ENCODE measurements at places on chromosomes 6 and 20.

DNA sequence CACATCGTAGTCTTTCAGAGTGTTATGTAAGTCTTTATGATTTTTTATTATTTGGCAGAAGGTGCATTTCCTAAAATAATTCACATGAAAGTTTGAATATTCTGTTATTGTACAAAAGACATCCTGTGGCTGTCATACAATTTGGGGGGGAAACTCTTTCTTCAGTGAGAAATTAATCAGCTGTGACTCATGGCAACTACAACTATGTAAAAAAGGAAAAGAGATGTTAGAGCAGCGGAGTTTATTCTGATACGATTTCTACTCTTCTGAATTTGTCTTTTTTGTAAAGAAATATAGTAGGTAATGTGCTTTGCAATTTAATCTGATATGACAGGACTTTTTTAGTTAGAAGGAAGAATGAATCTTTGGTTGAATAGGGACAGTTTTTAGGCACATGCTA is 14.2 kb downstream of the COL19A1 start:
- no peak for DNase-seq

GRCh38 chr6:680251-680650 is 12.7 kb downstream of the EXOC2 start:
- no peak for DNase-seq

- DNase-seq, result no peak
These were observed 10.8 kb upstream of the GNRH2 start for GRCh38 chr20:3032624-3033023.

DNA sequence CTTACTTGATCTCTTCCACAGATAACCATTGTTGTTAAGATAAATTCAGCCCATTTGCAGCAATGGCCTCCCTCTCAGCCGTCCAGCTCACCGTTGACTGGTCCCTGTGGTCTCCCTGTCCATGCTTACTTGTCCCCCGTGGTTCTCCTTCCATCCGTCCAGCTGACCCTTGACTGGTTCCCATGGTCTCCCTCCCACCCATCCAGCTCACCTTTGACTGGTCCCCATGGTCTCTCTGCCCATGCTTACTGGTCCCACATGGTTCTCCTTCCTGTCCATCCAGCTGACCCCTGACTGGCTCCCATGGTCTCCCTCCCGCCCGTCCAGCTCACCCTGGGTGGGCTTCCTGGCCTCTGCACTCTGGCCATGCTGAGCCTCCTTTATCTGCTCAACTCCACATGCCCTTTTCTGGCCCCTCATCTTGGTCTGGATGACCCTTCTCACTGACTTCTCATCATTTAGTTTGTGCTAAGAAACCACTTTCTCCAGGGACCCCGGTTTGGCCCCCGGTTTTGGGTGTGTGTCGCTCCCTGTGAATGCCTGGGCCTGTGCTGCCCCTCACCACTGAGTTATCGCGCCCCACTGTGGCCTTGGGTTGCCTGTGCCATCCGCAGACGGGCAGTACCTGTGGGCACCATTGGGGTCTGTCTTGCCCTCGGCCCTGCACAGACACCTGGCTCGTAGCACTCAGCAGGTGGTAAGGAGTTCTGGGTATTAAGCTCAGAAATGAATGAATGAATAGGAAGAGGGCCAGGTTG is 146.4 kb downstream of the ERMARD start:
- no peak for DNase-seq

- DNase-seq, result no peak
These were observed at the start of gene MAFB for GRCh38 chr20:40689100-40689942. Gene MAFB, minus strand, starts transcription at chr20:40689236. Its CDS starts 386 bp downstream, at chr20:40688850.

DNA sequence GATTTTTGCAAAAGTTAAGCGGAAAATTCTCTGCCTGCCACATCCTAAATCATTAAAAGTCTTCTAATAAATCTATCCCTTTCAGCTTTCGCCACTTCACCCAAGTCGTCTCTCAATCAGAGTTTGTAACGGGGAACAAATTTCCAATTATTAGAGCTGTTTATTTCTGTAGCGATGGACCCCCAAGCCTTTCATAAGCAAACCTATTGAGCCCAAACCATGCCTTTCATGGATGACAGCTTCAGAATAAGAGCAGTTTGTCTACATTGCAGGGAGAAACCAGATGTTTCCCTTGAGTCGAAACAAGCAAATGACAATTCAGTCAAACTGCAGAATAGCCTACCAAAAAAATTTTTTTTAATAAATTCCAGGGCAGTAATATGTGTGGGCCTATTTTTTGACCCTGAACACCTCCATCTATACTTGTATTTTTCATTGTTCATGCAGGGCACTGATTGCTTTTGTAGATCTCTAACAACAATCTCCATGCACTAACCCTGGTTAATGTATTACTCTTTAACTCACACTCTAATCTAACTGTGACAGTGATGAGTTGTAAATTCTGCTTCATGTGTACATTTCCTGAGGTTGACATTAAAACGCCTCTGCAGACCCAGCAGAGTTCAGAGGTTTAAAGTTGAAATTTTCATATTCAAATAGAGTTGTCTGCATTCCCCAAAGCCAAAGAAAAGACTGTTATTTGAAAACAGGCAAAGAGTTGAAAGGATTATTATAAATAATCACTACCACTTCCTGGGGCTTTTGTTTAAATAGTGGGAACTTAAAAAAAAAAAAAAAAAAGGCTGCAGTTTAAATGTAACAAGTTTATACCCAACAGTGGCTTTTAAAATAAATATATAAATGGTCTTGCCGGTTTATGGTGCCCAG is 64.5 kb downstream of the ATP9A start:
- no peak for DNase-seq

GRCh38 chr20:58675146-58675584 is 17.4 kb upstream of the NPEPL1 start:
- DNase-seq, result no peak

DNA sequence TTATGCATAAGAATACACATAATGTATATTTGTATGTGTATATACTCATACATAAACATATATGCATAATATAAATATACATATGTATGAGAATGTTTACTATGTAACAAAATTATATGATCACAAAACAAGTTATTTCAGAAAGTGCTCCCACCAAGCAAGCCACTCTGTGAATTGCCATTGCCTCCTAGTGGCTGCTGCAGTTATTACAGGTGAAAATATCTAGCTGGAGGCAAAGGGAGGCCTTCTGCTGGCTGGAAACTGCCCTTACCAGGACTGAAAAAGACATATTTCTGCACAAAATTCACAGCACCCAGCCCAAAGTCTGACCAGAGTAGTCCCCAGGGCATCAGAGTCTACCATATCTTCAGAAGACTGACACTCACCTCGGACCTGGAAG is 14.4 kb upstream of the ADAM33 start:
- no peak for DNase-seq

DNA sequence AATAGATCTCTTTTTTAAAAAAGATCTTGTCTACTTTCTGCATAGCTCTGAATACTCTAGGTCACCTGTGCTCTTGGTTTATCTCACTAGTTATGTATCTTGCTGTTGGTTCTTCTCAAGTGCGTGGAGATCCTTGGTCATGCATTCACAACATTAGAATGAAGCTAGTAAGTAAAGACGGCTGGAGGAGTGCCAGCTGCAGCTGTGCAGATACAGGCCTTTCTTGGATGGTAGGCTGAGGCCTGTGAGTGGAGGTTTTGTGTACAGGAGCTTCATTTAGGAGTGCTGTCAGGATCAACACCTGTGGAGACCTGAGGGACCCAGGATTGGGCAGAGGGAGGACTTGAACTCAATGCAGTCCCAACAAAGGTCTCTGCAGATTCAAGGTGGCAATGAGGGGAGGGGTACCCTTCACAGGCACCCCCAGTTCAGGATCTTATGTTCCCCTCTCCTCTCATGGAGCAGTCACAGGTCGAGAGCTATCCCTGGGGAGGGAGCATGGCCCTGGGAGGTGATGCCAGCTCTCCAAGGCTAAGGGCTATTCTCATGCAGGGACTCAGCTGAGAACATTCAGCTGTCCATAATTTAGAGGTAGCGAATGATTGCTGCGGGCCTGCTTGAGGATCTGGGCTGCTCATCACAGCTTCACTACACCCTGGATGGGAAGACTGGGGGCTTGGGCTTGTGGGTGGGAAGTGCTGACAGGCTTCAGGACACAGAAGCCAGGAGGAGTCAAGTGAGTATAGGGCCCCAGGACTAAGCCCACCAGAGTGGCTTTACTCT is 98.9 kb upstream of the ENPP5 start:
- DNase-seq, result no peak

DNA sequence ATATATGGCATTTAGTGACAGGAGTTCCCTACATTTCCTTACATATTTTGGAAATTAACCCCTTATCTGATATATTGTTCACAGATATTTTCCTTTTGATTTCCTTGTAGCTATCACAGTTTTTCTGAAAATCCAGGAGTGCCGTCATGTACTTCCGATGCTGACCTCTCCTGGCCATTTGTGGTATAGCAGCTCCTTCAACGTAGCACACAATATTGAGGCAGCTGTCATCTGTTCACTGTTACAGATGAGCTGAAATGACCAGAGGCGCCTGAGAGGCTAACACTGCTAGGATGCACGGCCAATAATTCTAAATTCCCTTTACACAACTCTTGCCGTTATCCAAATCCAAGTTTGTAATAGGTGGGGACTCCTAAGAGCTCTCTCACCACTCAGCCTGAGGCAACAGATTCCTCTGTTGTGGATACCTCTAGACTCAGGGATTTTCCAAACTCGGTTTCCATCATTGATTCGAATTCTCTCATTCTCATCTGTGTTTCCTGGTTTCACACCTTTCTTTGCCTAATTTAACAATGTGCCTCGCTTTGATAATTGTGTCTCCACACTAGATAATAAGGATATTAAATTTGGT is 53.0 kb downstream of the MMUT start:
- peak; percentile 11 for DNase-seq

DNA sequence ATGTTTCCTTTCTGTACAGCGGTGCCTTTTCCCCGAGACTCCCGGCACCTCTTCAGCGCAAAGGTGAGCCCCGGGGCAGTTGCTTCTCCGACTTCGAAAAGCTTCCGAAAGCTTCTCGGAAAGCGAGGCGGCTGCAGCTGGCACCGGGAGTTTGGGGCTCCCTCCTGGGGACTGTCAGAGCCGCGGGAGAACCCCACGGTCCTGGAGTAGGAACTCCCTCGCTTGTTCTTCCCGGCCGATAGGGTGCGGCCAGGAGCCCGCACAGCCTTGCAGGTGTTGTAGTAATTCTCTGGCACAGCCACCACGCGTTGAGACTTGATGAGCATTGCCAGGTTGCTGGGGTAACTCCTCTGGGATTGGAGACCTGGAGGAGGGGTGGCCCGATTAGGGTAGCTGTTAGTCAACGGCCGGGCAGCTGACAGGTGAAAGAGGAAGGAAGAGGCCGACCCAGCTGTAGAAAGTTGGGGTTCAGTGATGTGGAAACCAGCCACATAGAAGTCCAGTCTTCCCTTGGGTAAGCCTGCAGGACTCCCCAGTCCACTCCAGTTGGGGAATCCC is 721 bp downstream of the KDM1B start:
- DNase-seq, result peak; percentile 8

DNA sequence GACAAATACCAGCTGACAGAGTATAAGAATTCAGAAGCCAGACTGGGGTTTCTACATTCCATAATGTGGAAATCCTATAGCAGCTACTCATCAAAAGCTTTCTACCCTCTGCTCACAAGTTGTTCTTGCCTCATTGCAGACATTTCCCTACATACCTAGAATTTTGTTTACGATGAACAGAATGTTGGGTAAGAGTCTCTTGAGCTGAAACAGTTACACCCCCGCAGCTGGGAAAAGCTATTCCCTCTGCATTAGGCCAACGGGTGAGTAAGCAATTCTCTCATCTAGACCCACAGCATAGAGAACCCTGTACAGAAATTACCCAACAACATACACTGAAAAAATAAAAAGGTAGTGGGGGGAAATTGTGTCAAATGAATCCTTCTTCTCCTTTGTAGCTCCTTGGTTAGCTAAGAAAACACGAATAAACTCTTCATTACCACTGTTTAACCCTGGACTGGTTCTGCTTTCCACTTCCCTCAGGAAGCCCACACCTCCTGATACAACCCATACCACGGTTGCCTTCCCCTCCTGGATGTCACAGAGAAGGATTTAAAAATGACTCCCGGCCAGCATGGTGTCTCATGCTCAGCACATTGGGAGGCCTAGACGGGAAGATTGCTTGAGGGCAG is 215.0 kb upstream of the SHLD1 start:
- no peak for DNase-seq

GRCh38 chr6:157061770-157062594 is 261.3 kb downstream of the TMEM242 start:
- DNase-seq, result no peak

DNA sequence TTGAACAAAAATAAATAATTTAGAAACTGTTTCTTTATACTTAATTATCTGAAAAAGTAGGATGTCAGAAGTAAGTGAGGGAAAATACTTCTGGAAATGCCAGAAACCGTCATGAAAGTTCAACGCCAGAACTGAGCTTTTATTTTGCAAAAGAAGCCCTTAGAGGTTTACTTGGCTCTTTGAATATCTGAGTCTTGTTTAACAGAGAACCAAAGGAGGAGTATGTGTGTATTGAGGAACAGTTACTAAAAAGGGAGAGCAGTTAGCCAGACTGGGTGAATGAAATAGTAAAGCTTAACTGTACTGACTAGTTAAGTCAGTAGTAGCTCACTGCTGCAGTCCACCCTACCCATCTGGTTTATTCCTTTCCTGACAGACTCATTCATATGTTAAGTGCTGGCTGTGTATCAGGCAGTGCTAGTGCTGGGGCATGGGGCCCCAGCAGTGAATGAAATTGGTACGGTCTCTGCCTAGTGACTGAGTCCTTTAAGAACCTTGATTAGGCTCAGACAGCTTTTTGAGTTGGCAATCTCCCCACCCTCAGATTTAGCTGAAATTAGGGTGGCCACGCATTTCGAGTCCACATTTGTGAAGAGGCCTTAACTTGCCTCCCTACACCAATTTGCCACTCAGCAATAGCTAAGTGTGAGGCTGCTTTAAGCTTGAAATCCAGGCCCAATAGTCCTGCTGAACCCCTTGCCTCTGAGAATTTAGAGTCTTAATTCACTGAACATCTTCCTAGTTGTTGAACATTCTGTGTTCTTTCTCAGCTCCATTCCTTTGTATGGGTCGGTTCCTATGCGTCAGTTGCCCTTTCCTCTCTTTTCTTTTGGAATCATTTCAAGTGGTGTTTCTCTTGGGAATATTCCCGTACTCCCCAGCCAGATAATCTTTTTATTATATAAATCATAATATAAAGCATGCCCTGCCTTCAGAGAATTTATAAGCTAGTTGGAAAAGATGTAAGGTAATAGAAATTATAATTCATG is 20.2 kb downstream of the MAP3K4 start:
- no peak for DNase-seq

GRCh38 chr20:2280082-2280481 is 15.7 kb upstream of the TGM3 start:
- DNase-seq, result no peak
